ENCODE measurements at places on chromosomes 5 and 9.

DNA sequence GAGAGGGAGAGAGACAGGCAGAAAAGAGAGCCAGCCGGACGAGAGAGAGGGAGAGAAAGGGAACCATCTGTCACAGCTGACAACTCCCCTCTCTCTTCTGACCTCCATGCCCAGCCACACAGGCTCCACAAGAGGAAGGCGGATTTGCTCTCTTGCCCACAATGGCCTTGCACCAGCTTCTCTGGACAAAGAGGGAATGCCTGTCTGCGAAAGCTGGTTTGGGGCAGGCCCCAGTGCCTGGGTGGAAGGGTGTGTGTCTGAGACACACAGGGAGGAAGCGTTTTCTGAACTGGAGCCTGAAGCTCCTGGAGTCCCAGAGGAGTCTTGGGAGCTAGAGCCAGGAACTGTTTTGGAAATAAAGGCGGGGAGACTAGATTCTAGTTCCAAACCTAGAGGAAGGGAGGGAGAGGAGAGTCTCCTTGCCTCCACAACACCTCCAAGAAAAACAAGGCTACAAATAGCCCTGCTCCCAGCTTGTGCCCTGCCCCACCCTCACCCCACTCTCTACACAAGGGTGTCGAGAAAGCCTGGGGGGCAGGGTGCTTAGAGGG, 12.5 kb downstream of the C1QTNF2 start:
- no peak for DNase-seq

GRCh38 chr9:133585481-133586351, 23.5 kb downstream of the FAM163B start:
- no peak for DNase-seq

- DNase-seq: no peak
Measured at GRCh38 chr9:16271967-16272366, 598.5 kb downstream of the BNC2 start.

DNA sequence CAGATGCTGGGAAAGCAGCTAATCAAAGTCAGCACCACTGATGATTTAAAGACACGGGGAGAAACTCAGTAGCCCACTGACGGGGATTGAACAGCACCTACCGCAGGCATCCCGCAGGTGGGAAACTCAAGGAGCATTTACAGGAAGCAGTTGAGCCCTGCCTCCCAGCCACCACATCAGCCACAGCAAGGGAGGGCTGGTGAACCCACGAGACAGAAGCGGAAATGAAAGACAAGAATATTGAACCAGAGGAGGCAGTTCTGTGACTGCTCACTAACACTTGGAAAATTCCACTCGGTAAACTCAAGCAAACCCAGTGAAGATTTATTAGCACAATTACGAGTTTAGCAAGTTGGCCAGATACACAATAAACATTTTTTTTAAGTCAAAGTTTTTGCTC, 10.6 kb upstream of the FAM163B start:
- no peak for DNase-seq

DNA sequence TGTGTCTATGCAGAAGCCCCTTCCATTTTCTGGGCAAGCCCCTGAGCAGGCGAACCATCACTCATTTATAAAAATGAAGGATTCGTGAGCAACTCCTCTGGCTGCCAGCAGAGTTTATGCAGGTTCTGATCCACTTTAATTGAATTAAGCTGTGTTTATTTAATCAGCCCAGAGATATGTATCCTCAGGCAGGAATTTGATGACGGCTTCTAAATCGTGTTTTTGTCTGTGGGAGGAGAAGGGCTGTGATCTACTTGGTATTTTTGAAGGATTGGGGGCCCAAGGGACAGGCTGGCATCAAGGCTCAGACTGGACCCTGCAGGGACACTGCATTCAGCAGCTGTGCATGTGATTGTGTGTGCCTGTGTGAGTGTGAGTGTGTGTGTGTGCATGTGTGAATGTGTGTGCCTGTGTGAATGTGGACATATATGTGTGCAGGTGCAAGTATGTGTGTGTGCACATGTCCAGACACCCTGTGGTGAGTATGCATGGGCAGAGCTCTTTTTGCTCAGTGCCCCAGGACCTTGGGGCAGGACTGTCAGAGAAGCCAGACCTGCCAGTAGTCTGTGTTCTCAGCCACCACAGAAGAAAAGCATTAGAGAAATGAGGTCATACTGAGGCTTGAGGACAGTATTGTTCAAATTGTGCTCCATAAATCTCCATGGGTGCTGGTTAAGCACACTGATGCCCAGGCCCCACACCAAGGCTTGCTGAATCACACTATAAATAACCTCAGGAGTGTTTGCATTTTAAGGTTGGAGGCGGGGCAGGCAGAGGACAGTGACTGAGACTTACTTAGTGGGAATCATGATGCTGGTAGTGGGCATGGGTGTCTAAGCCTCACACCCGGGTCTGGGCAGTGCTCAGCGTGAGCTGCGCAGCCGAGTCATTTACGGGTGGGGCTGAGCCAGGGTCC, 164.0 kb downstream of the CARTPT start:
- DNase-seq: no peak

DNA sequence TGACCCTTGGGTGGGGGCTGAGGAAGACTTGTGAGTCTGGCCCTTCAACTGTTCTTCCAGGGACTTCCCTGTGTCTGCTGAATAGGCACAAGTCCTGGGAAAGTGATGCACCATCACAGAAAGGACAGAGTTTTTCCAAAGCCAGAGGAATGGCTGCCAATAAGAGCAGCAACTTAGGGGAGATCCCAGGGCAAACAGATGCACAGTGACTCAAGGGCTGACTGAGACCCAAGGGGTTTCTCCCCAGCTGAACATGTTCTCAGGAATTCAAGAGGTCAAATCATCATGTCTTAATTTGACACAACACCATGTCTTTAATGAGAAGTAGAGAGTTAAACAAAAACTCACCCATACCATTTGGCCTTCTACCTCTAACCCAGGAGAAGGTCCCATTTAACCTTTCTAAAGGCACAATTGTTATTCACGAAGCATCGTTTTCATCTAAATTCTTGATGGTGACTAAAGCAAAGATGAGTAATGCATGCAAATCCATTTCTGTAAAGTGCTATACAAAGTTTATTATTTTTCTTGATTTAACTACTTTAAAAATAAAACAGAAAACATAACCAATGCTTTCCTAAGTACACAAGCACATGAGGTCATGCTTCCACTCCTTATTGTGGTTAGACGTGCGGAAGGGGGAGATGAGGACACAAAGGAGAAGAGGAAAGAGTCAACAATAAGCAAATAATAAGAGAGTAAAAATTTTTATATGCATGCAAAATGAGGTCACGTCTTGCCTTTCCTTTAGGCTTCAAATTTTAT, 324.1 kb downstream of the PLK2 start:
- DNase-seq: no peak

GRCh38 chr5:76664079-76664478, 40.9 kb upstream of the F2RL2 start:
- no peak for DNase-seq

- DNase-seq: no peak
Measured at GRCh38 chr5:171264843-171265242, 44.2 kb upstream of the TLX3 start.

DNA sequence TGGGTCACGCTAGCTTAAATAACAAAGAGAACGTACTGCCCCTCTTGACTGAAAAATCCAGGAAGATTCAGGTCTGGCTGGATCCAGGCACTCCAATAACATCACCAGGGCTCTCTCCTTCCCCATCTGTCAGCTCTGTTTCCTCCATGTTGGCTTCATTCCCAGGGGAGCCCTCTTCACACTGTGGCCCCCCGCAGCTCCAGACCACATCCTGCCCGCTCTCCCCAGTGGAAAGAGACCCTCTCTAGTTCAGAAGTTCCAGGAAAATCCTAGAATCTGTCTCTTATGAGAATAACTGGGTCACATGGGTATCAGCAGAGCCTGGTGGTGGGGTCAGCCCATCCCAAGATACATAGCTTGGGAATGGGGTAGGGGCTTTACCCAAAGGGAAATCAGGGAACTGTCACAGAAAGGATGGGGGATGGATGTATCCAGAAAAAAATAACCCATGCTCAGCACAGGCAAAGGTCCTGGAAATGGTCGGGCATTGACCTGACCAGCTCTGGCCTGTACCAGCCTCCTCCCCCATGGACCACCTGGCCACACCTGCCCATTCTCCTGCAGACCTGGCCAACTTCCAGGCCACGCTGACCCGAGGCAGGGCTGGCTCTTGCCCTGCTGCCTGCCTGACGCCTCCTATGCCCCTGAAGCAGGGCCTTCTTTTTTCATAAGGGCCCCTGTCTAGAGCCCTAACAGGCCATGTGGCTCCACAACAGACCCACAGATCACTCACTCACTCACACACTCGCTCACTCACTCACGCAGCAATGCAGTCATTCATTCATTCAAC, 65.9 kb downstream of the COL23A1 start:
- DNase-seq: no peak

- DNase-seq: no peak
Measured at GRCh38 chr5:175252234-175252805, 191.7 kb downstream of the DRD1 start.

DNA sequence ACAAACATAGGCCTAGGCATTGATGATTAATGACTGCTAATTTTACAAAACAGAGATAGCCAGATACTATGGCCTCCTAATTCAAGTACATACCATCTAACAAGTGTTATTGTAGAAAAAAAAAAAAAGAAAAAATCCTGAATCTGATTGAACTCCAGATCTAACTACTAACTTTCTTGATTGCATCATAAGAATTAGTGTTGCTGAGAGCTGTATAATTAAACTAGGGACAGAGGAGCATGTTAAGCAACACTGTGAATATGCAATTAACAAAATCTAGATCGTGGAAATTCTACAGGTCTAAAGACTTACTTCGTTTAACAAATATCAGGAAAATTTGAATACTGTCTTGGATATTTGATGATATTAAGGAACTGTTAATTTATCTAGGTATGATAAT, 208.3 kb upstream of the ZNF608 start:
- DNase-seq: no peak

GRCh38 chr9:129109952-129110739, 447 bp downstream of the CRAT start:
- no peak for DNase-seq

- DNase-seq: peak; percentile 5
Measured at GRCh38 chr9:20884985-20885593, 146.4 kb downstream of the HACD4 start.

DNA sequence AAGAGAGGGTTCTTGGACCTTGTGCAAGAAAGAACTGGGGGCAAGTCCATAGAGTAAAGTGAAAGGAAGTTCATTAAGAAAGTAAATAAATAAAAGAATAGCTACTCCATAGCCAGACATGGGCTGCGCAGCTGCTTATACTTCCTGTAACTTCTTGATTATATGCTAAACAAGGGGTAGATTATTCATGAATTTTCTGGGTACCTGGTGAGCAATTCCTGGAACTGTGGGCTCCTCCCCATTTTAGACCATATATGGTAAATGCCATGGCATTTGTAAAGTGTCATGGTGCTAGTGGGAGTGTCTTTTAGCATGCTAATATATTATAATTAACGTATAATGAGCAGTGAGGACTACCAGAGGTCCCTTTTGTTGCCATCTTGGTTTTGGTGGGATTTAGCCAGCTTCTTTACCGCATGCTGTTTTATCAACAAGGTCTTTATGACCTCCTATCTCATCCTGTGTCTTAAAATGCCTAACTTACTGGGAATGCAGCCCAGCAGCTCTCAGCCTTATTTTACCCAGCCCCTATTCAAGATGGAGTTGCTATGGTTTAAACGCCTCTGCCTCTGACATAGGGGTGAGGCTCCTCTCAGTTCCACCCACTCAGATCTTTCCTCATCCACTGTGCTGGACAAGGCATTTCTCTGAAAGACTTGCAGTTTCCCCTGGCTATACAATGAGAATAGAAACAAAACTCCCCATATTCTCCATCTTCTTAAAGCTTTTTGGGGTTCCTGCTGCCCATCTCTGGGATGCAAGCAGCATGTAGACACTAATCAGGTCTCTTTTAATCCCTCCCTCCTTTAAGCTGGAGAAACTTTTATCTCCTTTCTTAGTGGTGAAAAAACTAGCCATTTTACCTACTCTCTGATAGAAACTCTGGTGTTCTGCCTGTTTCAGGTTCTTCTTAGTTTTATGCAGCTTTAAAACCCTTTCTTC, 91.2 kb downstream of the ARRDC3 start:
- DNase-seq: no peak

DNA sequence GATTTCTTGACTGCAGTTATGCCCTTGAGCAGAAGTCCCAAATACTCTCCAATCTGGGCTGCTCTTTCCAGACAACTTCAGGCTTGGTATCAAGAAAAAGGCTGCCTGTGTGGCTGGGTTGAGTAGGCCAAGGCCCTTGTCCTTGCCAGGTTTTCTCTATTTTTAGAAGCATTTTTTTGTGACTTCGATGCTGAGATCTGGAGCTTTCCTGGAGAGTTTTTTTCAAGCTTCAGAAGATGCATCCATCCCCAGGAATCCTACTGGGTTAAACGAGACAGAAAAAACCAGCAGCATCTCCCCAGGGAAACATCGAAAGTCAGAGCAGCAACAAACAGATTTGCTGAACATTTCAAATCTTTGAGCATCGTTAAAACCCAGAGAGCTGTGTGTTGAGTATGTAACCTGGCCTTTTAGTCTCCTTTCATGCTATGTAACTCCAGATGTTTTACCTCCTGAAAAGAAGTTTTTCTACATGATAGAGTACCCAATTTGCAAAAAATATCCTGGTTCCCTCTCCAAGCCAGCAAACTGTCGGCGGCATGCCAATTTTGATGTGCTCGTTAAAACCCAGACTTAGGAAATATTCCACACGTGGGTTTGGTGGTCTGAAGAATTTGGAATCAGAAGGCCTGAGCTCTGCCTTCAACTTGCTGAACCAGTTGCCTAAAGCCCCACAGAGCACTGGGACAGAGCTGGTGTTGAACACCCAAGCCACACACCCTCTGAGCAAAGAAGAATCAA, 98.1 kb upstream of the ALDH1B1 start:
- no peak for DNase-seq

DNA sequence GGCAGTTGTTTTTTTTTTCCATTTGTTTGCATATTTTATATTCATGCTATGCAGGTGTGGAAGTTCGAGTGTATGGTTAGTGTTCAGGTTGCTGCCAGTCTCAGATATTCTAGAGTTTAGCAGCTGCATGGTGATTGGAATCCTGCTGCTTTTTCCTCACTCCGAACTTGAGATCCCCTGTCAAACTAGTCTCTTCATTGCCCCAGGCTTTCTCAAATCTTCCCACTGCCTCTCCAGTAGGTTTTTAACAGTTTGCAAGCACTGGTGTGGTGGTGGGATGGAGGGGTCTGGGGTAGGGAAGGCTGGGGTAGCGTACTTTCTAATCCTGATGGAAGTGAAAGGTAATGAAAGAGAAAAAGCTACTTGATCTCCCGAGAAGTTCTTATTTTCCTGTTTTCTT, 112.9 kb downstream of the CHSY3 start:
- no peak for DNase-seq

- no peak for DNase-seq
Measured at GRCh38 chr5:83919071-83920041, 198.7 kb upstream of the HAPLN1 start.

DNA sequence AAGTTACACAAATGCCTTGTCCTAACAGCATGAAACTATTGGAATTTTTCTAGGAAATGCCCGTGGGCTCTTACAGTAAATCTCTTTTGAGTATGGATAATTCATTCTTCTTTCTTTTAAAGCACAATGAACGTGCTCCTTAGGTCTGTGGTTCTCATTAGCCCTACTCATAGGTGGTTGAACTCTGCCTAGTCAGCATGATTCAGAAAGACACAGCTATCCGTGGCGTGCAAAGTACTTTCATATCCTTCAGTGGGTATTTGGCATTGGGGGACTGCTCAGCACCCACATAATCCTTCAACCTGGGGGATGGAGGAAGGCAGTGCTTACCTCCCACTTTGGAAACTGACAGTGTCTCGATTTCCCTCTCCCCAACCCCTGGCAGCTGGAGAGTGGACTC, 462.0 kb upstream of the CLINT1 start:
- DNase-seq: no peak

GRCh38 chr9:88653406-88653805, 118.4 kb downstream of the NXNL2 start:
- no peak for DNase-seq

GRCh38 chr9:89911721-89912604, 307.2 kb downstream of the GADD45G start:
- no peak for DNase-seq
